ENCODE measurements at places on chromosomes 5 and 9.

DNA sequence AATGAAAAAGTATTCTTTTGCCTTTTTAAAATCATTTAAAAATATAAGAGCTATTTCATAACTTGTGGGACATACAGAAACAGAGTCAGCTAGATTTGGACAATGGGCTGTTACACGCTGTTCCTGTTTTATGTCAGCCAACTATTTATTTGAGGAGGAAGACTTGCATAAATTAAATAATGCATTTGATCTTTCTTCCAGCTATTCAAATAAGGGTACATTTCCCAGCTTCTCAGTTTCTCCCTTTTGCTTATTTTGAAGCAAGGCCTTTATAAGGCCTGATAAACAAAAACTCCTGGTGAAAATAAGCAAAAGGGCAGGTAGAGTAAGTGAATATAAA lies 6.5 kb downstream of the STOM start:
- no peak for DNase-seq

GRCh38 chr5:127003798-127004495 lies 26.4 kb downstream of the MARCHF3 start:
- no peak for DNase-seq

GRCh38 chr9:38134611-38135237 lies 65.7 kb upstream of the SHB start:
- no peak for DNase-seq

DNA sequence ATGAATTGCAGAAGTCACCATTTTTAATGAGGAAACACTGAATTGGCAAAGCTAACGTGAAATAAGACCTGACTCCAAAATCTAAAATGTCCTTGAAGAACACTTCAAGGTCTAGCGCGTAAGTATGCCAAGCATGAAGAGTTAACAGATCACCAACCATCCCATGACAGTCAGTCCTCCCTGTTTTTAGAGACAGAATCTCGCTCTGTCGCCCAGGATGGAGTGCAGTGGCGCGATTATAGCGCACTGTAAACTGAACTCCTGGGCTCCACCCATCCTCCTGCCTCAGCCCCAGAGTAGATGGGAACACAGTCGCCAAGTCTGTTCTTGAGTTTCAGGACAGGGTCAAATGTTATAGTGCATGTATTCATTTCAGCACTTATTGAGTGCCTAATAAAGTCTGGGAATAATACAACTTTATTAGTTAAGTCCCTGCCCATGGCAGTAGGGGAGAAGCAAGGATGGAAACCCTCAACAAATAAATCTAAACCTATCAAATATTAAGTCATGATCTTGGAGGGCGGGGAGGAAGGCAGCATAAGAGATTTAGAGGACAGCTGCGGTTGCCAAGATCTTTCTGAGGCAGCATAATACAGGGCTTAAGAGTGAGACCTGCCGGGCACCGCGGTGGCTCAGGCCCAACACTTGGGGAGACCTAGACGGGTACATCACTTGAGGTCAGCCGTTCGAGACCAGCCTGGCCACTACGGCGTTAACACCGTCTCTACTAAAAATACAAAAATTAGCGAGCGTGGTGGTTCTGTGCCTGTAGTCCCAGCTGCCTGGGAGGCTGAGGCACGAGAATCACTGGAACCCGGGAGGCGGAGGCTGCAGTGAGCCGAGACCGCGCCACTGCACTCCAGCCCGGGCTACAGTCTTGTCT lies 1.1 kb downstream of the ATPSCKMT start:
- DNase-seq, result no peak
